ENCODE measurements at places on chromosomes 13 and 19.

GRCh38 chr13:97967948-97968347 is 14.5 kb downstream of the IPO5 start:
- DNase-seq = no peak
- H3K36me3 ChIP-seq = no peaks in the 10 kb centered on the region
- H3K27ac ChIP-seq = no peak overlapping the region
- no peak overlapping the region for H3K4me3 ChIP-seq
- H3K4me1 ChIP-seq = no peaks in the 10 kb centered on the region

DNA sequence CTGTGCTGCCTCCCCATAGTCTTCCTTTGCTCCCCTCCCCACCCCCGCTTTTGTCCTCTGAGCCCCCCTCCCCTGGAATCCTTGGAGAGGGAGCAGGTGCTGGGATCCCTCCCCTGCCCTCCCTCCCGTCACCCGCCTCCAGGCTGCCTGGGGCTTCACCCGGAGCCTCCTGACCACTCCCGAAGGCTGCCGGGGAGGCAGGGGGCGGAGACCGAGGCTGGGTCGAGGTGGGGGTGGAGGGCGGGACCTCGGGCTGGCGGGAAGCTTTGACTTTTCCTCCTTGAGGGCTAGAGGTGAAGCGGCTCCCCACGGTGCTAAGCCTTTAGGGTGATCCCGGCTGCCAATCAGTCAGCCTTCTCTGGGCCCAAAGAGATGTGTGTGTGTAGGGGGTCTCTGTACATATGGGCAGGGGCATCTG is 1.5 kb downstream of the KMT5C start:
- DNase-seq = peak; percentile 92
- H3K4me3 ChIP-seq = peak overlapping the region; percentile 84
- H3K4me1 ChIP-seq = peaks cover 12% of the 10 kb centered on the region
- H3K27me3 ChIP-seq = no peaks in the 10 kb centered on the region
- no peaks in the 10 kb centered on the region for H3K36me3 ChIP-seq

GRCh38 chr13:91825516-91825915 is 427.1 kb downstream of the GPC5 start:
- H3K4me1 ChIP-seq = no peaks in the 10 kb centered on the region
- no peak overlapping the region for H3K27ac ChIP-seq
- no peaks in the 10 kb centered on the region for H3K27me3 ChIP-seq
- no peak overlapping the region for H3K4me3 ChIP-seq
- peaks cover 4% of the 10 kb centered on the region for H3K36me3 ChIP-seq

DNA sequence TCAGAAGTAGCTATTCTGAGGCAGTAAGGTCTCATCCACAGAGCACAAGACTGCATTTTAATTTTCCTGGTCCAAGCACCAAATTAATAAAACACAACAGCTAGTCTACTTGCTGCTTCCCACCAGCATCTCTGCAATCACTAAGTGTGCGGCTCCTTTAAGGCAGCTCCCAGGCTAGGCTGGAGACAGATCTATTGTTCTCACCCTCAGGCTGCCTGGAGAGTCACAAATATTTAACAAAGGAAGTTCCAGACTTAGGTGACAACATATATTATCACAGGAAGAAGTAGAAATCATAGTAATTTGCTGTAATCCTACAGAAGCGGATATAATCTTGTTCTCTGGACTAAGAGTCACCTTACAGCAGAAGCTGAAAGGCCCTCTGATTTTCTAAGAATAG is 2.2 kb upstream of the EID2 start:
- no peaks in the 10 kb centered on the region for H3K36me3 ChIP-seq
- H3K27me3 ChIP-seq = no peaks in the 10 kb centered on the region
- H3K27ac ChIP-seq = no peak overlapping the region
- DNase-seq = peak; percentile 54

DNA sequence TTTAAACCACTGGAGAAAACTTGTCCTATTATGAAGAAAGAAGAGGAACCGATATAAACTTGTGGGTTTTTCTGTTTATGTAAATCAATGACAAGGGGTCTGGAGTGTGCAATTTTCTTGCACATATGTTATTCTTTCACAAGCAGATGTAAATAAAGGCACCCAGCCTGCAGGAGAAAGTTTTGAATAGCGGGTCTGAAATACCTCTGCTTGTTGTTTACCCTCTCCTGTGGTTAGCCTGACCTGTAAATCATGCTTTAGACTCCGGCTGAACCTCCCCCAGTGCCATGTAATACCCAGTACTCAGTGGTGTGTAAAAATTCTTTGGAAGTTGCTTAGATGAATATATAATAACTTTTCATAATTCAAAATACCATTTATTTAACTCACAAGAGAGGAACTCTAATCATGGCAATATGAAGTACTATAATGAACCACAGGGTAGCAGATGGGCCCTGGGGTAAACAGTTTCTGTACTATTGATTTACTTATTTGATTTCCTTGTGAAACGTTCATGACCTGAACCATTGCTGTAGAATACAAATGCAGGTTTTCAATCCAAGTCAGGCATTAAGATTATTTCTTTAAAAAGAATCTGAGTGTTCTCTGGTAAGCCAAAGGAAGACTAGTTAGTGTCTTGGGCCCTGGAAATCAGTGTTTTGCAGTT is 245.1 kb downstream of the LMO7 start:
- no peak for DNase-seq
- no peak overlapping the region for H3K4me3 ChIP-seq
- no peak overlapping the region for H3K27ac ChIP-seq
- no peaks in the 10 kb centered on the region for H3K27me3 ChIP-seq

DNA sequence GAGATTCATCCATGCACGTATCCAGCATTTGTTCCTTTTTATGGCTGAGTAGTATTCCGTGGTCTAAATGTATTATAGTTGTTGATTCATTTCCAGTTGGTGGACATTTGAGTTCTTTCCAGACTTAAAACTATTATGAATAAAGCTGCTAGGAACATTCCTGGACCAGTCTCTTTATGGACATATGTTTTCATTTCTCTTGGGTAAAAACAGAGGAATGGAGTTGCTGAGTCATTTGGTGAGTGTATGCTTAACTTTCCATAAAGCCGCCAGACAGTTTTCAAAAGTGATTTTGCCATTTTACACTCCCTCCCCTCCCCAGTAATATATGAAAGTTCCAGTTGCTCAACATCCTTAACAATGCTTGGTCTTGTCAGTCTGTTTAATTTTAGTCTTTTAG is 116.4 kb downstream of the TSHZ3 start:
- H3K27me3 ChIP-seq = no peaks in the 10 kb centered on the region
- no peak for DNase-seq
- H3K36me3 ChIP-seq = no peaks in the 10 kb centered on the region
- H3K27ac ChIP-seq = no peak overlapping the region

GRCh38 chr19:57558525-57558924 is 1.1 kb downstream of the ZNF550 start:
- peaks cover 6% of the 10 kb centered on the region for H3K4me1 ChIP-seq
- peak; percentile 15 for DNase-seq
- no peaks in the 10 kb centered on the region for H3K27me3 ChIP-seq
- H3K27ac ChIP-seq = no peak overlapping the region

DNA sequence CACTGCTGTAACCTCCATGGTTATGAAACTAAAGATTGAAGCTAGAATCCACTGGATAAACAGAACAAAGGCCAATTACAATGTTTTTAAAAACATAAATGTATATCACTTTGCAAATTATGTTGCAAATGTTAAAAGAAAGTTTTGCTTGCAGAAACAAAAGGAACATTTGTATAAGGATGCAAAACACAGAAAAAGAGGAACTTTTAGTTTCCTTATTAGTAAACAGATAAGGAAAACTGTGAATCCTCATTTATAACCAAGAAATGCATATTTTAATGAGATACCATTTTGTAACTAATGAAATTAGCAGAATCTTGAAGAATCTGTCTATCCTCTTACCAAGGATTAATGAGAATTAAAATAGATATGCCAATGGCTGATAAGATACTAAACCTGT is 32.3 kb downstream of the LPAR6 start:
- no peaks in the 10 kb centered on the region for H3K4me1 ChIP-seq
- H3K27ac ChIP-seq = no peak overlapping the region
- no peaks in the 10 kb centered on the region for H3K36me3 ChIP-seq
- DNase-seq = no peak

DNA sequence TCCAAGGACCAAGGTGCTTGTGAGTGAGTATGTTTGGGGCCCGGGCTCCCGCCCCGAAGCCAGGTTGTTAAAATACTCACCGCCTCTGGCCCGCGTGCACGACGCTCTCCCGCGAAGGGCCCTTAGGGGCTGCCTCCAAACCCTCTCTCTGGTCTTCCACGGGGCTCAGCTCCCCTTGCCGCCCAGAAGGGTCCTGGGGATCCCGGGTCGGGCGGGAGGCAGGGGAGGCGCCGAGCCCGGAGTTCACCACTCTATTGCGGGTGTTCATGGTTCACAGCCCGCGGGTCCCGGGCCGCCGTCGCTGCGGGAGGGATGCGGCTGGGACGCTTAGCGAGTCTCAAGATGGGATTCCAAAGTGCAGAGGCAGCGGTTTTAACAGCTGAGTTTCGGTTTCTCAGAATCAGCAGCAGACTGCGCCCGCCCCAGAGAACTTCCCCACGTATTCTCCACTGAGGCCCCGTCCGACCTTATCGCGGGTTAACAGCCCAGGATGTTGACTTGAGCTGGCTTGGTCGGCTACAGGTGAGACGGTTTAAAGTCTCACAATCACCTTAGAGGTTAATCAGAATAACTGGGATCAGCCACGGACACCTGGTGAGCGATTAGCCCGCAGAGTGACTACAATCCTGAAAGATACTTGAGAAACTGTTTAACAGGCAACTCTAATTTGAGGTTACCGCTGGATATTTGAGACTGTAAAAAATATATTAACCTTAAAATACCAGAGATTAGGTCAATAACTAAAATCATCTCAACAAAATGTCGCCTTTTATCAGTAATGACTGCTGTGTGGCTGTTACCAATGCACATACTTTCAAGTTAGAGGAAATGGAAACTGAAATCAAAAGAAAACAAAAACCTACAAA is at the start of gene EPSTI1:
Gene EPSTI1, minus strand, starts transcription at position 344 of the 866 bp plus-strand sequence. Its CDS starts 76 bp downstream, at position 268.
- H3K36me3 ChIP-seq = no peaks in the 10 kb centered on the region
- 0 out of 2 replicates have a peak, but pooled peaks cover 9% of the 10 kb centered on the region for H3K4me1 ChIP-seq
- H3K27me3 ChIP-seq = peaks cover 36% of the 10 kb centered on the region
- DNase-seq = peak; percentile 73

DNA sequence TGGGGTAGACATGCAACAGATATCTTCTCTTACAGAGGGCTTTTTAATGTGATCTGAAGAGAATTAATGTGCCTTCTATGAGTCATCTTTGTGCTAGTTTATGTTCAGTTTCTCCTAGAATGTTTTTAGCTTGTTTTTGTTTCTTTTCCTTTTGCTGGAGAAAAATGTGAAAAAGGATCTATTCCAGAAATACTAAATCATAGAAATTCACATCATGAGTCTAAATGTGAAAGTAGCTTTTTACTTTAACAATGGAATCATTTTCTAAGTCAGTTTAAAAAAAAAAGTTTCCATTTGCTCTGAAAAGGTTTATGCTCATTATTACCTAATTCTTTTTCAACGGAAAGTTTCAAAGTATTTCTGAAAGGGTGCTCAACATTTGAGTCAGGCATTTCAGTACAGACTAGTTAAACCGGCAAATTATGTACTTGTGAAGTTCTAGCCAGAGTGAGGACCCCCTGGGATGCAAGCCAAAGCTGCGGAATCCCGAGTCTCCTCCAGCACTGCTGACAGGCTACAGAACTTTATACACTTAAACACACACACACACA is 72.9 kb downstream of the SPATA13 start:
- no peak overlapping the region for H3K27ac ChIP-seq
- H3K4me3 ChIP-seq = no peak overlapping the region
- H3K36me3 ChIP-seq = no peaks in the 10 kb centered on the region
- DNase-seq = peak; percentile 56
- H3K4me1 ChIP-seq = peaks cover 9% of the 10 kb centered on the region
- H3K27me3 ChIP-seq = no peaks in the 10 kb centered on the region

DNA sequence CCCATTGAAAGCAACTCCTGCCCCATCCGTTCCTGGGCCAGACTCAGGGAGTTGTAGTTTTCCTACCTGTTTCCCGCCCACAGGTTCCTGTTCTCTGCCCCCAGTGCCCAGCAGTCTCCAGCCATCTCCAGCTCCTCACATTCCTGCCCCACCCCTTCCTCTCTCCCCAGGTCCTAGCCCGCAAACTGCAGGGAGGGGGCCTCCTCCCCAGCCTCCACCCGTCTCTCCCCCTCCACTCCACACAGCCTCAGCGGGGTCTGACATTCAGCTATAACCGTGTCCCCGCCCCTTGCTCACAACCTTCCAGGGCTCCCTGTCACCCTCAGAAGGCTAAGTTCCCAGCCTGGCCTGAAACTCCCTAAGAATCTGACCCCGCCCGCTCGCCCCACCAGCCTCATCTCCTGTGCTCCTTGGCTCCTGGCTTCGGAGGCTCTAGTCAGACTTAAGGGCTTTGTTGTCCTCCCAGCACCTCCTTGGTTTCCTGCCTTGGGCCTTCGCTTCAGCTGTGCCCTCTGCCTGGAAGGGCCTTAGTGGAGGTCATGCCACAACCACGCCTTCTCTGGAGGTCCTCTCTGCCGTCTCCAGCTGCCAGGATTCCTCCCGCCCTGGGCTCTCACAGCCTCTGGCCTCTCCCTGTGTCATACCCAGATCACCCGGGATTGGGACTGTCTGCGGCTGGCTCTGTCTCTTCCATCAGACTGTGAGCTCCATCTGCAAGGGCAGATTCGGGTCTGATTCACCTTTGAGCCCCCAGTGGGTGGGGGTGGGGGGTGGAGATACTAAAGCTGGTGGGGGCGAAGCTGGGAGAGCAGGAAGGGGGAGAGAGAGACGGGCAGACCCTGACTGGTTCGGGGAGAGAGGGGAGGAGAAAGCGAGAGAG is 5.1 kb upstream of the SPACA6 start:
- no peaks in the 10 kb centered on the region for H3K36me3 ChIP-seq
- H3K27ac ChIP-seq = peak overlapping the region; percentile 76
- H3K4me3 ChIP-seq = peak overlapping the region; percentile 76

DNA sequence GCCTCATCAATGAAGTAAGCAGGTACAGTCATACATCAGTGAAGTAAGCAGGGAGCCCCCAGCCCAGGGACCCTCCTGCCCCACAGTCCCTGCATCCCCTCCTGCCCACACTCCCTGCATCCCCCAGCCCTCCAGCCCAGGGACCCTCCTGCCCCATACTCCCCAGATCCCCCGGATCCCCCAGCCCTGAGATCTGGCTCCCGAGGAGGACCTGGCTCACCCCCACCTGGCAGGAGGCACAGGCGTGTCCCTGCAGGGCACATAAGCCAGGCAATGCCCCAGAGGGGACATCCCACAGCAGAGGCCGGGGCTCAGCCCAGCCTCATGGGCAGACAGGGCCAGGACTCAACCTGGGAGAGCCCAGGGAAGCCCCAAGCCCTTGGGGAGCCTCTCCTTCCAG is 53.6 kb upstream of the TPM4 start:
- no peaks in the 10 kb centered on the region for H3K27me3 ChIP-seq
- no peak for DNase-seq
- no peaks in the 10 kb centered on the region for H3K4me1 ChIP-seq
- H3K27ac ChIP-seq = no peak overlapping the region
- no peak overlapping the region for H3K4me3 ChIP-seq

GRCh38 chr19:43711751-43712355 is 4.0 kb upstream of the IRGC start:
- H3K27me3 ChIP-seq = no peaks in the 10 kb centered on the region
- no peak overlapping the region for H3K27ac ChIP-seq
- H3K4me1 ChIP-seq = no peaks in the 10 kb centered on the region
- no peaks in the 10 kb centered on the region for H3K36me3 ChIP-seq
- DNase-seq = no peak
- no peak overlapping the region for H3K4me3 ChIP-seq

Data from GM23338 (cell line).